WERI-Rb-1 (cell line): ENCODE measurements at places on chromosomes 2 and 18.

GRCh38 chr2:70536517-70537055, 17.0 kb downstream of the TGFA start:
- DNase-seq: no peak

- DNase-seq: peak; percentile 31
Observed at GRCh38 chr18:2847317-2848246, 776 bp downstream of the EMILIN2 start.

- no peak for DNase-seq
Observed at GRCh38 chr2:149410701-149411484, 80.5 kb downstream of the LYPD6 start.

GRCh38 chr2:152047824-152048471, 50.9 kb downstream of the CACNB4 start:
- no peak for DNase-seq

DNA sequence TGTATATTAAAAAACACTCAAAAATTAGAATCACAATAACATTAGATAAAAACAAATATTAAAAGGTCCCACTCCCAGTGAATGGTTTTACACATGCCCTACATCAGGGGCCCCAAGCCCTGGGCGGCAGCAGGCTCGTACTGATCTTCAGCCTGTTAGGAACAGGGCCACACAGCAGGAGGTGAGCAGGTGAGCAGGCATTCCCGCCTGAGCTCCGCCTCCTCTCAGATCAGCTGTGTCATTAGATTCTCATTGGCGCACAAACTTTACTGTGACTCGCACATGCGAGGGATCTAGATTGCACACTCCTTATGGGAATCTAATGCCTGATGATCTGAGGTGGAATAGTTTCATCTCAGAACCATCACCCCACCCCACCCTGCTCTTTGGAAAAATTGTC, 74.2 kb downstream of the MBD2 start:
- no peak for DNase-seq

- no peak for DNase-seq
Observed at GRCh38 chr2:9641641-9642040, 10.8 kb upstream of the YWHAQ start.

DNA sequence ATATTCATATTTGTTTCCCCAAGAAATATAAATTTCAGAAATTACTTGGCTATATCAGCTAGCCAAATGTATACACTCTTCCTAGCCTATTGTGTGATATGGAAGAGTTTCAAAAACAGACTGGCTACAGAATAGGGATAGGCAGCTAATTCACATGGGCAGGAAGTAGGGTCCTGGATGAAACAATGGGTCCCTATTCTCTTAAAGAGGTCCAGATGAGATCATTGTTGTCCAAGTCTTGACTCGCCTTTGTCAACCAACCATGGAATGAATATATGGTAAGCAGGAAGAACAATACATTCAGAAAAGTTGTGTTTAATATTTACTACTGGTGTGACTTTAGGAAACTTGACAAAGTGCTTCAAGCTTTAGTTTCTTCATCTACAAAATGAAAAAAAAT, 319.9 kb downstream of the NBAS start:
- DNase-seq: no peak

DNA sequence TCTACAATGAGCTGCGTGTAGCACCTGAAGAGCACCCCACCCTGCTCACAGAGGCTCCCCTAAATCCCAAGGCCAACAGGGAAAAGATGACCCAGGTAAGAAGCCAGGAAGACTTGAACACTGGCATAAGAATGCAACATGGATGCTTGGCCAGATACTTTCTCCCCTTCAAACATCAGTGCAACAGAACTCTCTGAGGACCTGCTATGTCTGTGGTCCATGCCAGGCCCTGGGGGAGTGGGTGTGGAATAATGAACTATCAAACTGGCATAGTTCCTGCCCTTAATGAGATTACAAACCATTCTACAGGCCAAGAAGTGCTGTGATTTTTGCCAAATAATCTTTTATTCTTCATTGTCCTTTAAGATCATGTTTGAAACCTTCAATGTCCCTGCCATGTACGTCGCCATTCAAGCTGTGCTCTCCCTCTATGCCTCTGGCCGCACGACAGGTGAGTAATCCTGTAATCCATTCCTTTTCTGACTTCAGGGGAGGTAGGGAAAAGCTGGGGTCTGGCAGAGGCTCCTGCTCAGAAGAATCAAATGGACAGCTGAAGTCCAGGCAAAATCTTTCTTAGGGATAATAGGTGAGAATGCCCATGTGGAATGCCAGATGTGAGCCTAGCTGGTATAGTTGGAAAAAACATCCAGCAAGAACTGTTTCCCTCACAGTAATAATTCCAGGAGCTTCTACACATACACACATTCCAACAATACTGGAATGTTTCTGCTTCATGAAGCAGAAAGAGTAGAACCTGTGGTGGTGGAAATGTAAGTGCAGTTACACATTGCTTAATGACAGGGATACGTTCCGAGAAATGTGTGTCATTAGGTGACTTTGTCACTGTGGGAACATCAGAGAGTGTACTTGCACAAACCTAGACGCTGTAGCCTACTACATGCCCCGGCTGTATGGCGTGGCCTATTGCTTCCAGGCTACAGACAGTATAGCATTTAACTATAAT, 16.2 kb downstream of the ACTG2 start:
- DNase-seq: no peak

DNA sequence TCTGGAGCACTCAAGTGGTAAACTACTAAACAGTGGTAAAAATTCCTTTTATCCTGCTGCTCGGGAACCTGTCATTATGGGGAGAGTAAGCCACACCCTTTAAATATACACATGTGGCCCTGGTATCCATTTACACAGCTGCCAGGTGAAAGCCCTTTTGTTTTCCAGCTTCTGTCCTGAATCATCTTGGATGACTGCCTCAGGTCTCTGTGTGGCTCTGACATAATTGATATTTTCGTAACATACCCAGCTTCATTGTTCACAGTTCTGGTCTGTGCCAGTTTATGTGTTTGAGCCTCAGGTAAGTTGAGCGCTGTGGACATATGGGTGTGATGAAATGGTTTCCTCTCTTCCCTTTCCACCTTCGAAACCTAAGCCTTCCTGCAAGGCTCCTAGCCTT, 15.7 kb upstream of the TTC39C start:
- DNase-seq: no peak

DNA sequence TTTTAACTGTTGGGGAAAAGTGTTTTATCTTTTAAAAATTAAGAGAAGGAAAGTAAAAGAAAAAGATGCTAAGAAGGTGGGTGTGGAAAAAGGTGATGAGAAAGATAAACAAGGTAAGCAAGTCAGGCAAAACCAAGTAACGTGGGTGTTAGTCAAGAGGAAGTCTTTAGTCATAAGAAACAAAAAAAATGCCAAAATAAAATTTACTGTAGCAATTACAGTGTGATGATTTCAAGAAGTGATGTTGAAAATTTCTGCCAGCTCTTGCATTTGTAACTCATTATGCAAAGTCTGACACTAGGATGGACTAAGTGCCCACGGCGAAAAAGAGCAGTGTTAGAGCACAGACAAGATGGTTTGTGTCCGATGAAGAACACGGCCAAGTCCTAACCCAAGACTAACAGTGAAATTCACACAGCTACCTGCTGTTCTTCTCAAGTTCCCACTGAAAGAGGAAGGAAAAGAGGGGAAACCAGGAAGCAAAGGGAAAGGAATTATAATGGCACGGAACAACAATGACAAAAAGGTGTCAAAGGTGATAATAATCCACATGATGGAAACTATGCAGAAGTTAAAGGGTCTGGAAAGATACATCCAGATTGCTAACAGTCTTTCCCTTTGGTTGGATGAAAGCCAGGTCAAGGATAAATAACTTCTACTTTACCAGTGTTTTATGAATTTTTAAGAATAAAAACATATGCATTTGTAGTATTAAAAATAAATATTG, 34.1 kb downstream of the NOL10 start:
- no peak for DNase-seq

GRCh38 chr2:171044416-171044815, 115.4 kb downstream of the GORASP2 start:
- no peak for DNase-seq

DNA sequence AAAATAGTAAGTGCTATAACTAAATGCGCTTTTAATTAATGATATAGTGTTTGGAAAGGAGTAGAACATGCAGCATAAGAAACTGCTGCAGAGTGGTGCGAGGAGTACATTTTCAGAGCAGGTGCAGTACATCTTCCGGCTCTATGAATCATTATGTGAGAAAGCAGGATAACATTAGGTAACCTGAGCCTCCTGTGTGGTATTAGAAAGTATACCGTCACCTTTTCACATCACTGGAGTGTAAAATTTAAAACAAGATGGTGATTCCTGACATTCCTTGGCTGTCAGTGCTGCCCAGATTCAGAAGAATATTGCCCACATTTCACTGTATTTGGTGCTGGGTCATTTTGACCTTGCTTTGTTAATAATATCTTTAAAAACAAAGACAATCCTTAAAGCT, 7.8 kb upstream of the DYNC2LI1 start:
- no peak for DNase-seq

- DNase-seq: no peak
Observed at GRCh38 chr2:12421046-12421445, 295.7 kb upstream of the TRIB2 start.

GRCh38 chr18:54626779-54627178, 35.7 kb downstream of the DYNAP start:
- no peak for DNase-seq

GRCh38 chr2:86398500-86399474, 42.4 kb upstream of the KDM3A start:
- DNase-seq: no peak

- no peak for DNase-seq
Observed at GRCh38 chr2:157940024-157940423, 63.9 kb upstream of the ACVR1 start.

GRCh38 chr2:136444323-136444722, 321.0 kb upstream of the THSD7B start:
- no peak for DNase-seq
